ENCODE measurements at places on chromosomes 7 and 10.

GRCh38 chr10:92047215-92047614 is 123.6 kb downstream of the BTAF1 start:
- DNase-seq: no peak

DNA sequence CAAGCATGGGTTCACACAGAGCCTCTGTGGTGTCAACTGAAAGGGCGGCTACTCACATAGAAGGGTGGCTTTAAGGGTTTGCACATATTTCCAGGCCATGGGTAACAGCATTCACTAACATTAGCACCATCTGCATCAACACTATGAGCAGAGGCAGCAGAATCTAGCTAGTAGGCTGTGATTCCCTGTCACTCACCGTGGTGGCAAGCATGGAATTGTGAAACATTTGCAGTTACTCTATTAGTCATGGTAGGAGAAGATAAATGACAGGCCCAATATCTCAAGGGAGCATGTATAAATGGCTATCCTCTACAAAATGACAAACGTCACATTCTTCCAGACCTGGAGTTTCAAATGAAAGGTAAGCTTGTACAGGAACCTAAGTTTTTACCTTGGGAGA is 32.2 kb upstream of the CUBN start:
- no peak for DNase-seq

- no peak for DNase-seq
Observed at GRCh38 chr10:124999433-125000365, 57.8 kb downstream of the ZRANB1 start.

DNA sequence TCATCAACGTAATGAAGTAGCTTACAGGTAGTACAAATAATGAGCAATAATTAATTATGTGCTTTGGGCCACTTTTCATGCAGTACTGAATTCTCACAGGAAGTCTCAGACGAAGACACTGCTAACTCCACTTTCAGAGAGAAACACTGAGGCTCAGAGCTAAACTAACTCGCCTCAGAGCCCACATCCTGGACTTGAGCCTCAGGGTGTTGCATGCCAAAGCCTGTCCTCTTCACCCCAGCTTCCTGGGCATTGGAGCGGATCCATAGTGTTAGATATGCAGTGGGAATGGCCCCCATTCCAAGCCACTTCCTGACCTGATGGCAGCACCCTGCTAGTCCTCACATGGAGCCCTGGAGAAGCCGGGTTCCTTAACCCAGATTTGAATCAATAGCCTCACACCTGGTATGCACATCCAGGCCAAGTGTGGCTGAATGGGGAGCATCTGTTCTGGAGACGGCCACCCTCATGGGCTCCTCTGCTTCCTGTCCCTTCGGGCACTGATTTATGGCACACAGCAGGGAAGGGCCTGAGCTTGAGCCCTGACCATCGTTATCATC is 265.1 kb upstream of the ZNF32 start:
- no peak for DNase-seq

- no peak for DNase-seq
Observed at GRCh38 chr7:111437736-111438135, 124.6 kb downstream of the IMMP2L start.

DNA sequence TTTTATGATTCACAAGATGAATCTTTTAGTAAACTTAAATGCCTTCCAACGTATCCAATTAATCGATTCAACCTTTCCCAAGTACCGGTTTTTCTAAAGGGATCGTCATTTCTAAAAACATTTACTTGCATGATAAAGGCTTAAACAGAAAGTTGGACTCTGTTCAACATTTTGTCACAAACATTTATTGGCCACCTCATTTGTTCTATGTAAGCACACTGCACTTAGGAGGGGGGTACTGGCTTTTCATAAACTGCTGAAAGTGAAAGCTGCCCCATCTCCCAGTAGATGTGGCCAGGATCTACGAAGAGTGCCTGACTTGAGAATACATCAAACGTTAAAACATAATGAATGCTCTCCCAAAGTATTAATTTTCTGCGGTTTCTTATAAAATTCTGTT is 37.3 kb upstream of the LAMB4 start:
- no peak for DNase-seq

- DNase-seq: no peak
Observed at GRCh38 chr7:51310131-51310583, 6.5 kb downstream of the COBL start.

GRCh38 chr7:94412762-94413322 is 18.1 kb downstream of the COL1A2 start:
- DNase-seq: no peak

DNA sequence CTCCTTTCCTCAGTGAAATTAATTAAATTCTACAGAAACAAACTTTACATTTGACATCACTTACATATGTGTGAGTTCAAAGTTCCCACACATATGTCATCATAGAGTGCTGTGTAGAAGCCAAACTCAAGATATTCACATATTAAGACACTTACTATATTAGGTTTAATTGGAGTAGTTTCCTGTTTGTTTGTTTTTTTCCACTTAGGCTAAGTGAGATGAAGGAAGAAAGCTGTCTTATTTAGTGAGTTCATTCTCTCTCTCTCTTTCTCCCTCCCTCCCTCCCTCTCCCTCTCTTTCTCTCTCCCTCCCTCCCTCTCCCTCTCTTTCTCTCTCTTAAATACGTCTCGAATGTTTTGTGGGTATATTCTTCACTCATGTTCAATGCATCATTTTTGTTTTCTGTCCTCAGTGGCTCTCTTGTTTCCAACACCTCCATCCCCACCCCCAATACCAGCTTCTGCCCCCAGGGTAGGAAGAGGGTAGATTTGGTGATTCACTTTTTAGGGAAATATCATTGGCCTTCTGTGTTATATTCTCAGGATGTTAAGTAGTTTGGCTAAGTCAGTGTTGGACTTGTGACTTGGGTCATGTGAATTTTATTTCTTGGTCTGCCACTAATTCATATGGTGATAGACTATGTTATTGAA is 262.0 kb downstream of the FRMD4A start:
- no peak for DNase-seq

- no peak for DNase-seq
Observed at GRCh38 chr7:150368884-150369747, 494 bp downstream of the REPIN1 start.

GRCh38 chr10:98170249-98171117 is 36.0 kb downstream of the R3HCC1L start:
- DNase-seq: no peak

DNA sequence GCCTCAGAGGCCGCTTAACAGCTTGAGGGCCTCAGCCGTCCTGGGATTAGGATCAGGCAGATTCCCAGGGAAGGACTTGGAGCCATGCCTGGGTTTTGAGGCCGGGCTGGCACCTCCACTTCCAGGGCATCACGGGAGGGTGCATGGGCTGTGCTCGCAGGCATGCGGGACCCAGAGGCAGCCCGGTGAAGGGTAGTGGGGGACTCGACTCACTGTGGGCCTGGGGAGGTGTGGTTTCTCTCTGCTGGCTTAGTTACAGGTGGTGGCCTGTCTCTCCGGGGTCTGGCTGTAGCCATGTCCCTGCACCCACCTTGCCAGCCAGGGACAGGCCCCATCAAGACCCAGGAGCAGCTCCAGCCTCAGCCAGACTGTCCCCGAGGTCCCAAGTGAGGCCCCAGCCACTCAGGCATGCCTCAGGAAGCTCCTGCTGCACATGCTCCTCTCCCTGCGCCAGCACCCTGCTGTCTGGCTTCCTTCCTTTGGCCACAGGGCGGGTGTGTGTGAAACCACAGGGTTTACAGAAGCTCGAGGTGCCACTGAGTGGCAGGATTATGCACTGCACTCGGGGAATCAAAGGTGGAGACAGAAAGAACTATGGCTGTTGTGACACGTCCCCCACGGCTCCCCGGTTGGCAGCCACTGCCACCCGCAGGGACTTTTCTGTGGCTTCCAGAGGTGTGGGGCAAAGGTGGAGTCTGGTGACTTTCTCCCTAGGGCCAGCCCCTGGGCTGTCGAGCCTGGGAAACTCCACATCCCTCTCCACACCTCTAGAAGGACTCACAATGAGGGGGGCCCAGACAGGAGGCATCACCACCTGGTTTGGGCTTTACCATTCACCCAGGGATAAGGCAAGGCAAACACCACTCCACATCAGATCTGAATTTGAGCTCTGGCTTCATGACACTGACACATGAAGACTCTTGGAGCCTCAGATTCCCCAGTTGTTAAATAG is 19.7 kb downstream of the GOLGA7B start:
- DNase-seq: no peak

- no peak for DNase-seq
Observed at GRCh38 chr10:734481-734880, 45.0 kb upstream of the DIP2C start.

GRCh38 chr10:126140746-126141273 is 244.4 kb downstream of the FANK1 start:
- no peak for DNase-seq

- no peak for DNase-seq
Observed at GRCh38 chr10:24894728-24895127, 57.7 kb downstream of the PRTFDC1 start.

DNA sequence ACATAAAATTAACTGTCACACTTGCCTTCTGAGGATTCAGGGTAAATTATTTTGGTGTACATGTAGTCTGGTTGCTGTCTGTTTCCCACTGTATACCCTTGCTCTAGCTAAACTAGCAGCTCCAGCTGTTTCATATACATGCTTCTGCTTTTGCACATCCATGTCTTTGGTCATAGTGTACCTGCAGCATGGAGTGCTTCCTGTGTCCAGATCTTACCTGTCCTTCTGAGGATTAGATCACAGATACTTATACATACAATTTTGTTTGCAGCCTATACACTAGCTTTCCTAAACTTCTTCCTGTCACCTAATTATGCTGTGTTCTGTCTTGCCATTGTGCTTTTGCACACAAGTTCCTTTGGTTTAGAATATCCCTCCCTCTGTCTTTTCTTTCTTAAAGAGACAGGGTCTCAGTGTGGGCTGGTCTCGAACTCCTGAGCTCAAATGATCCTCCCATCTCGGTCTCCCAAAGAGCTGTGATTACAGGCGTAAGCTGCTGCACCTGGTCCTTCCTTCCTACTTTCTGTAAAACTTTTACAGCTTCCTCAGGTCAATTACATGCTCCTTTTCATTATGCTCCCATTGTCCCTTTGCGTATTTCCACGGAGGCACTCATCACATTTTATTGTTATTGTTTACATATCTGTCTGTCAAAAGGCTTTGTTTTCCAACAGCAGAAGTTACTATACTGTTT is 33.8 kb downstream of the TPST1 start:
- no peak for DNase-seq

GRCh38 chr7:42493436-42494198 is 256.6 kb upstream of the GLI3 start:
- DNase-seq: no peak

DNA sequence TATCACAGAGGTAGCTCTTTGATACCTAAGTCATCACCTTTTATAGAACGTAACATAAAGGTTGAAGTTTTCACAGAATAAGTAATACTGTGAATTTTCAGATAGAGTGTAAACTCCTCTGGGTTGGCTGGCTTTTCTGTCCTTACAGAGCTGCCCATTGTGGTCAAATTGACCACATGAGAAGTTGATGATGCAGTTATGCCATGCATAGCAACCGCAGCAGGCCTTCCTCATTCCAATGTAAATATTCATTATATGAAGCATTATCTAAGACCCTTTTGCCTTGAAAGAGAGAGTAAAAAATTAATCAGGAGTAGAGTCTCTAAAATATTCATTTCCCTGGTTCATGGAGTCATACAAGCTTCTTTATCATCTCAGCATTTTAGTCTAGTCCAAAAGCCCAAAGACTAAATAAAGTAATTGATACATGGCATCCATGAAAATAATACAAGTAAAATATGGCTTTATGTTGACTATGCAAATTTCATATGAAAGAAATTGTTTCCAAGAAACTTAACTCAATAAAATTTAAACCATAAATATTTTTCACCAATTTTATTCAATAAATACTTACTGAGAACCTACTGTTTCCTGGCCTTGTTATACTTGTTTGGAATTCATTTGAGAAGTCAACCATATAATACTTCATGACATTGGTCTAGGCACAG is 516.4 kb downstream of the PCDH15 start:
- DNase-seq: no peak

DNA sequence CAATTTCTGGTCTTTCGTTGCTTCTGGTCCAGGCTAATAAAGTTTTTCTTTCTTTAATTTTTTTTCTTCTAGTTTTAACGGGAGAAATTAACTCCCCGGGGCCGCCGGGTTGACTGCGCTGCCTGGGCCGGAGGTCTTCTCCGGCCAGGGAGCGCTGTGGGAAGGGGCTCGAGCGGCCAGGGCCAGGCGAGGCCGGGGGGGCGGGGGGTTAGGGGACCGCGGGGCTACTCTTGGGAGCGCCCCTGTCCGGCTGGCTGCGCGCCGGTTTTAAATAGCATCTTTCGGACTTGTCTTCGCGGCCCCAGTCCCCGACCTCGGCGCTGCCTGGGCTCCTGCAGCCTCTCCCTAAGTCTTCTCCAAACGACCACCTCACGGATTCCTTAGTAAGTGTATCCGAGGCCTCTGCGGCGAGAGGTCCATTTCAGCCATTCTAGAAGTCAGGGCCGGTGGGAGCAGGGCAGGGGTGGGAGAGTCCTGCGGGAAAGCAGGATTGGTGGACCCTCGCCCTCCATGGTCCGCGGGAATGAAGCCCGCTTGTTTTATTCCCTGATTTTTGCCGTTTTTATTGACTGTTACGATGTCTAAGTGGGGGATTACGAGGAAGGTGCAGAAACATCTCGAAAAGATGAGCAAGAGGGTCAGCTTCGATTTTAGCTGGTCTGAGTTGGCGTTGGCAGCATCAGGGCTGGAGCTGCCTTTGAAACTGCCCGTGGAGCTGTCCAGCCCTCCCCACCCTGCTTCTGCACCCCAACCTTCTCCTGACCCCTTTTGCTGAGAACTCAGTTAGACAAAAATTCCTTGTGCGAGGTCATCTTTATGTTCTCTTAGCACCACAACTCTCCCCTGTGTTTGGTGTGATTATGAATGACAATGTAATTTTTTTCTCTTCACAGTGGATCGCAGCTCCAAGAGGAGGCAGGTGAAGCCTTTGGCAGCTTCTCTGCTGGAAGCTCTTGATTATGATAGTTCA is 555 bp downstream of the PHF14 start:
- no peak for DNase-seq

DNA sequence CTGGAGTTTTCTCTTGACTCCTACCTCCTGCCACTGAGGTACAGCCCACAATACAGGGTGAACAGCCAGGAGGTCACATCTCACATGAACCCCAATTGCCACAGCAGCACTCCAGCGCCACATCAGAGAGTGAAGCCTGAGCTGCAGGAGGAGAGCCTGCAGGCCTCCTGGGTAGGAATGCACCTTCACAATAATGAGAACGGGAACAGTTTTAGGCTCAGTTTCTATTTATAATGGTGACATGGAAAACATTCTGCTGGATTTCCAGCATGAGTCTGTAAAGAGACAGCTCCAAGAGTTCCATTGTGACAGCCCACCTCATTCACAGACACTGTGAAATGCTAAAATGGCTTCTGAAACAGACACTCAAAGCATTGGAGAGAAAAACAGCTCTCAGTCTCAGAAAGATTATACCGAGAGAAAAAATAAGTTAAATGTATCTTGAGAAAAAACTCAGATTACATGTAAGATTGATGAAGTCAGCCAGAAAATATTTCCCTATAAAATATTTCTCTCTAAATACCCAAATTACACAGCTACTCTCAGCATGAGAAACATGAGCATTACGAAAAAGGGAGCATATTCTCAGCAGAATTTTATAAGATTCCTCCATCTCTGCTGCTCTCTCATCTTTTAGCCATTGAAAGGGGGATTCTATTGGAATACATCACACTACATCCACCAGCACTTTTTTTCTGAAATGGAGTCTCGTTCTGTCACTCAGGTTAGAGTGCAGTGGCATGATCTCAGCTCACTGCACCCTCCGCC is 11.3 kb downstream of the ZNF680 start:
- no peak for DNase-seq

- no peak for DNase-seq
Observed at GRCh38 chr10:31739146-31739545, 189.5 kb downstream of the ARHGAP12 start.

GRCh38 chr10:68992636-68993440 is 4.2 kb downstream of the KIFBP start:
- DNase-seq: no peak

Measured in cortex of kidney (tissue), 1 donor.